ENCODE measurements at places on chromosomes 5 and 9.

DNA sequence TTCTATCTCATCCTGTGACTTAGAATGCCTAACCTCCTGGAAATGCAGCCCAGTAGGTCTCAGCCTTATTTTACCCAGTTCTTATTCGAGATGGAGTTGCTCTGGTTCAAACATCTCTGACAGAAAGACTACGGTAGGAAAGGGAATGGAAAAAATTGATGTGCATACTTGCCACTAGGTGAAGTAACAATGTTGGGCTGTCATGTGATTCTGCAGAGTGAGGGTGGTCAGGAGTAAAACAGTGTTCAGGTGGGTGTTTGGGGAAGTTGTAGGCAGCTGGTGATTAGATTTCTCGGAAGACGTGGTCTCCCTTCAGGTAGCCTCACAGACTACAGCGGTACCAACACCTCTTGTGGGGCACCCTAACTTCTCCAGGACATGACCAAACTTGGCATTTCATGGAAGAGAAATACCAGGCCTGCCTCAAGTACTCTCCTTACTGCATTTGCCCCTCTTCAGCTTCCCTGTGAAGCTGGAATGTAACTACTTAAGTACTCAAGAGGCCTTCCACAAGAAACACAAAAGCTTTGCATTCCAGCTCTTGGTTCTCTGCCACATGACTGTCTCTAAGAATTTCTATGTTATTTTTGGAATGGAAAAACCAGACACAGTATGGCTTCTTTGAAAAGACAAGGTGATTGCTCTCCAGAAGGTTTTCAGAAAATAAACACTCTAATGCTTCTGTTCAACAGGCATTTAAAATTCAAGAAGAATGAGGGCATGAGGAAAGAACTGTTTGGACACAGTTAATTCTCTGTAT lies 17.4 kb upstream of the ENTREP1 start:
- DNase-seq = no peak

DNA sequence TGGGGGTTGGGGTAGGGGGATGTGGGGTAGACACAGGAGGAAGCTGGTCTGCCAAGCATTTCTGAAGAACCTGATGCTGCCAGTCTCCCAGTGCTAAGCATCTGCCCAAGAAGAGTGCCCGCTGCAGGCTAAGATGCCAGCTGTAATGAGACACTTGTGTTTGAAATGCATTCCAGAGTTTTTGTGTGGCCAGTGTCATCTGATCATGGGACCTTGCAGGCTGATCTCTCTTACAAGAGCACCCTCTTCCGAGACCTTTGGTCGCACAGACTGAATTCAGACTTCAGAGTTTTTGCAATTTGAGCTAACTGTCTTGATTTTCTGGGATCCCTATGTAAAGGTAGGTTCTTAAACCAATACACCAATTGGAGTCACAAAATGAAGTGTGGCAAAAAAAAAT lies 58.1 kb downstream of the DENND1A start:
- DNase-seq = no peak

- DNase-seq = no peak
Measured at GRCh38 chr5:44384816-44385215, 4.4 kb downstream of the FGF10 start.

GRCh38 chr9:102035929-102036328 lies 297.5 kb upstream of the GRIN3A start:
- peak; percentile 2 for DNase-seq

DNA sequence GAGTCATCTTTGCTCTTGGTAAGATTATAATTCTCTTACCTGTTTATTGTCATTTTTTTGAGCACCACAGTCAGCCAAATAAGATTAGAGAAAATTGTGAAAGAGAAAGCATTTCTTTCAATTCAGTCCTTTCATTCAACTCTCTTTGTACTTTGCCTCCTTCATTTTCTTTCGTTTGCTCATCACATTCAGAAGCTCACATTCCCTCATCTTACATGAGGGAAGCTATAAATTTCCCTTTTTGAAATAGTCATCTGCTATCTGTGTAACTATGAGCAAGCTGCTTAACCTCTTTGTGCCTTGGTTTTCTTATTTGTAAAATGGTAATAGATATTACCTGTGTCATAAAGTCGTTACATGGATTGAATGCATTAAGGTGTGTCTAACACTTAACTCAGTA lies 41.4 kb downstream of the PAM start:
- no peak for DNase-seq

DNA sequence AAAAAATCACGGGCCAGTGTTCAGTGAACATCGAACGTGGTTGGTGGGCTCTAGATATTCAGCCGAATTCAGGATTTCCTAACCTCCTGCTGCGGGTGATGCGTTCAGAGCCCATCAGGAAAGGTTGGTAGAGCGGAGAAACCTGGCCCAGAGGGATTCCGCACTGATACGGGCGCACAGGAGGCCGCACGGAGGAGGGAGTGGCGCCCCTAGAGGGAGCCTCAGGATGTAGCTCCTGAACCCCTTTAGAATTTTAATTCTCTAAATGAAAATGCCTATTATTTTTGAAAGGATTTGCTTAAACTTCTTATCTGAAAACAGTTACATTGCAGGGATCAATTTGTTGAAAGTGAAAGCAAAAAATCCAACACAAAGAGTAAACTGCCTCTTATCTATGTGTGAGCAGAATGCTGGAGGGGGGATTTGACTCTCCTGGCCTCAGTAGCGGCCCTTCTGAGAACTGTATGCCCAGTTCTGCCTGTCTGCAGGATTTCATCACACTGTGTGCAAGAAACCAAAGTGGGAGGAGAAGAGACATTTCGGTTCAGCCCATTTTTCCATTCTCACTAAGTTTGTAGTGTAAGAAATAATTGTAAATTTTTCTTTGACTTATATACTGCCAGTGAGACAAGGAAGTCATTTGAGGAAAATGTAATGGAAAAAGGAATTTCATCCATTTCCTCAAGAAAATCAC lies 75.9 kb downstream of the TENT4A start:
- DNase-seq = no peak

DNA sequence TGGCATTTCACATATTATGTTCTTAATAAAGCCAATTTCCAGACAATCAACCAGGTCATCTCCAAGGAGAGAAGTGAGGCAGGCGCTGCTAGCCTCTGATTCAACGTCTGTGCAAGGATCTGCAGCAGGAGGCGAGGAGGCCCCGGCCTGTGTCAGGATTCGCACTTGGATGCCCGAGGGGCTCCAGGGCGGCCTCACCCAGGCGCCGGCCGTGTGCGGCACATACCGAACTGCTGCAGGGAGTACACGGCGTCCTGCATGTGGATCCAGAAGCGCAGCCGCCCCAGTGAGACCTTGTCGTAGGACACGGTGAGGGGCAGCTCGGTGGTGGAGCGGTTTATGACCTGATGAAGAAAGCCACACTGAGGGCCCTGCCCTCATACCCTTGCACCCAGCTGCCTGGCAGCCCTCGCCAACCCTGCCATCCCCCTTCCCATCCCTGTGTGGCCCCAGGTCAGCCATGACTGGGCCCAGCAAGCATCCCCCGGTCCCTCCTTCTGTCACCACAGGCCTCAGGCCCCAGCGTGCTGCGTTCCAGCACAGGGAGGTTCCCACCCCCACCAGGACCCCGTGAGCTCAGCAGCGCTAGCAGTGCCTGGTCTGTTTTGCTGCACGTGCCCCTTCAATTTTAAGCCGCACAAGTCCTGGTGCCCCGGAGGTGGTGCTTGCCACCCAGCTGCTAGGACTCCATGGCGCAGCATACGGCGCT lies 9.9 kb downstream of the CLPTM1L start:
- DNase-seq = no peak

DNA sequence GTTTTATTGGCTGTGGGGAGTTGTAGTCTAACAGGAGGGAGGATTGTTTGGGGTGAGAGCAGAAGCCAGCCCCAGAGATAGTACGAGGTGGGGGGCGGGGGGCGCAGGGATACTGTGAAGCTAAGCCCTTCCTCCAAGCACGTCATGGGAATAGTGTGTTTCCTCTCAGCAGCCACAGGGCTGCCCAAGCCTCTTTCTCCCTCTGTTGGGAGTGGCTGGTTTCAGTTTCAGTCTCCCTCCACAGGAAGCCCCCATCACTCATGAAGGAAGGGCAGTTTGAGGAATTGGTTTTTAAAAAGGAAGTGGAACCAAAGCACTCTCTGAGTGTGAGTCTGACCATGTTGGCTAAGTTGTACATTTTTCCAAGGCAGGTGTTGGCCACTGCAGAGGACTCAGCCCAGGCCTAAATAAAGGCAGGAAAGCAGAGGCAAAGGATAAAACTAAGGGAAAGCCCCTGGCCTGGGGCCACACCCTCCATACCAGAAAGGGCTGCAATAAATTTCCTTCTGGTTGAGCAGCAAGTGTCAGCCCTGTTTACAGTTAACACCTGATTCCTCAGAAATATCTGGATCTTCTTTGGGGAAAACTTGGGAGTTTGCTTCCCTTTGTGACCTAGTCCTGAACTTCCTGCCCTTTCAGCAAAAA lies 3.2 kb downstream of the RAB24 start:
- DNase-seq = no peak

- no peak for DNase-seq
Measured at GRCh38 chr9:127132921-127133647, 10.6 kb upstream of the ANGPTL2 start.

GRCh38 chr5:62547945-62548630 lies 30.5 kb upstream of the LRRC70 start:
- DNase-seq = no peak

DNA sequence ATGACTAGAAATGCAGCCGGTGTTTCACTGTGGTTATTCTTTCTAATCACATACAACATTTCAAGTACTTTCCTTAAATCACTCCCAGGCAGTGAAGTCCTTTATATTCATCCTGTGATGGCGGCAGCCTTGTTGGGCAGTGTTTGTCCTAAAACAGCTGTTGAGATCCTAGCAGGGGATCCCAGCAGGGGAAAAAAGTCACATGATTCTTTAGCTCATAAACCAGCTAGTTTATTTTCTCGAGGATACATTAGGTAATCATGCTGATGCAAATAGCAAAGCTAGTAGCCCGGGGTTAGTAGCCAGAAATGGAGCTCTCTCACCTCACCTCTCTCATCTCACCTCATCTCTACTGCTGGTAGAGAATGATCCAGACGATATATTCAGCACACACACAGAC lies 70.5 kb downstream of the FOXD1 start:
- no peak for DNase-seq

DNA sequence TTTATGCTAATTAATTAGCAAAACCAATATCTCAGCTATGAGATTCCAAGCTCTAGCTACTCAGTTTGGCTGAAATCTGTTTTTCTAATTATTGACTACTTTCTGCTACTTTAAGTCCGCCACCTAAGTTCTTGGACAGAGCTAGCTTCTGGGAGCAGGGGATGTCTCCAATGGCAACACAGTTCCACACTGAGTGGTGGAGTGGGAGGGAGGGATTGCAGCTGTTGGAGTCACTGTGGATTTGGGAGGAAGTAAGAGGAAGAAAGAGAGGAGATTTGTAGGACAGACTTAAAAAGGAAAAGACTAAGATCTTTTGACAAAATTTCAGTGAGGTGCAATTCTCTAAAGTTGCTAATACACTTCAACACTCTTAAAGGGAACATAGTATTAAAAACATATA lies 450.8 kb downstream of the NFIB start:
- DNase-seq = no peak

GRCh38 chr5:138743484-138743883 lies 9.7 kb upstream of the CTNNA1 start:
- no peak for DNase-seq

DNA sequence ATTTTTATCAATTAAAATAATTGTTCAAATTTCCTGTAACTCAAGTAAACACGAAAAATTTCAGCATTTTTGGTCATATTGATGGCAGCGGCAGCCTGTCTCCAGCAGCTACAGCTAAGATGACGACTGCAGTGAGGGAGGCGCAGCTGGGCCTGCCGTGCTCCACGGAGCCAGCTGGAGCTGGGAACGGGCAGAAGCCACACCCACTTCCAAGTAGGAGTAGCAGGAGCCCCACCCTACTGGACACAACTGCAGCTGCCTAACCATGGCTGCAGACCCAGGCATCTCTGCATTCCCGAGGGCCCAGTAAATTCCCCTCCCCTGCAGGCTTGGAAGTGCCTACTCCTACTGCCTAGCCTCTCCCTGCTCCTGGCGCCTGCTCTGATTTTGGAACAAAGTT lies 2031.7 kb downstream of the EFNA5 start:
- no peak for DNase-seq

- DNase-seq = no peak
Measured at GRCh38 chr9:107713470-107713869, 223.9 kb upstream of the KLF4 start.

GRCh38 chr9:27497883-27498417 lies 26.1 kb upstream of the IFNK start:
- DNase-seq = no peak

DNA sequence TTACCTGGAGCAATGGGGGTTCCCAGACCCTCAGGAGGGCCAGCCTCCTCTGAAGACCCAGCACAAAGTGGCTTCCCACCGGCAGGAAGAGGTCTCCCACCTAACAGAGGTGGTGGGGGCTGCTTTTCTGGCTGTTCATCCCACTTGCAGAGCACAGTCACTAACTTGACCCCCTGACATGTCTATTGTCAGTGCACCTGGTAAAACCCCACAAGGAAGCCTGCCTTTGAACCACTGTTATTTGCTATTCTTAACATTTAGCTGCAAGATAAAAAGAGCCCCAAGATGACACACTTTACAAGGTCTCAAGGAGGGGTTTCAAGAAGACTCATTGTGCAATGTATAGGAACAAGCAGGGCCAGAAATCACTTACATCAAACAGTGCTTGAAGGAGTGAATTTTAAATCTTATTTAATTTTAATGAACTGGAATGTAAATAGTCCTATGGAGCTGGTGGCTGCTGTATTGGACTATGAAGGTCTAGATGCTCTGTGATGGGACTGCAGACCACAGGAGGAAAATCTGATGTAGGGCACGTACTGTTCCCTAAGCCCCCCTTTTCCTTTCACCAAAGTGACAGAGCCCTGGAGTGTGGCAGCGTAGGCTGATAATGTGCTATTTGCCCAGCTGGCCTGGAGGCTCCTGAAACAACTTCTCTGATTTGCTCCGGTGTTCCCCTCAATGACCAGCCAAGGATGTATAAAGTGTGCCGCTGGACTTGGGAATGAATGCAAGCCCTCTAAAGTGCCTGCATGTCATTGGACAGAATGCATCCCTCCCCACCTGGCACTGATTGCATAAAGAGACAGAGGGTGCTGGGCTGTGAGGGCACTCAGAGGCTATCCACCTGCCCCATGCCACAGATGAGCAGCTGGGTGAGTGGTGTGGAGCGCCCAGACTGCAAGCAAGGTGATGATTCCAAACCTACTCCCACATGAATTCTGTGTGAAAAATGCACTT lies 80.2 kb downstream of the PTPN3 start:
- DNase-seq = no peak

- DNase-seq = no peak
Measured at GRCh38 chr5:131792896-131793295, 3.9 kb downstream of the FNIP1 start.

DNA sequence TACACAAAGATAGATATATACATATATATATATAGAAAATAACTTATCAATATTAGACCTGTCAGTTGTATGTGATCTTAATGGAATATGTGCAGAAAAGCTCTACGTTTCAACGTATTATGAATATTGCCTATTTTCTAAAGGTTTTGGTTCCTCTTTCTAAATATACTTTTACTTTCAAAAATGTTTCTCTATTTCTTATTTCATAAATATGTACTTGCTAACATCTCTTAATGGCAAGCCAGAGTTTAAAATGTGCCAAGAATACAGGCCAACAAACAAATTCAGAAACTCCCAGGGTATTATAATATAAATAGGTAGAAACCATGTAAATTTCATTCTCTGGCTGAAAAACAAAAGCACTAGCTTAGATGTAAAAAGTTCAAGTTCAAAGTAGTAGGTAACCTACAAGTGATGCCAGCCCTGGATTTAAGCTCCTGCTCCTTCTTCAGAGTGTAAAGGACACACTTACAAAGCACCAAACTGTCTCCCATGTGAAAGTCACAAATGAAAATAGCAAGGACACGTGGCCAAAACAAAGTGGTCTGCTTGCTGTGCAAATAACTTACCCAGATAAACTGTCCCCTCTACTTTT lies 685.1 kb upstream of the DMAC1 start:
- no peak for DNase-seq

GRCh38 chr9:12849486-12850003 lies 74.7 kb downstream of the LURAP1L start:
- DNase-seq = no peak

Measured in GM12891 (cell line).